ENCODE measurements at places on chromosomes 7 and 10.

DNA sequence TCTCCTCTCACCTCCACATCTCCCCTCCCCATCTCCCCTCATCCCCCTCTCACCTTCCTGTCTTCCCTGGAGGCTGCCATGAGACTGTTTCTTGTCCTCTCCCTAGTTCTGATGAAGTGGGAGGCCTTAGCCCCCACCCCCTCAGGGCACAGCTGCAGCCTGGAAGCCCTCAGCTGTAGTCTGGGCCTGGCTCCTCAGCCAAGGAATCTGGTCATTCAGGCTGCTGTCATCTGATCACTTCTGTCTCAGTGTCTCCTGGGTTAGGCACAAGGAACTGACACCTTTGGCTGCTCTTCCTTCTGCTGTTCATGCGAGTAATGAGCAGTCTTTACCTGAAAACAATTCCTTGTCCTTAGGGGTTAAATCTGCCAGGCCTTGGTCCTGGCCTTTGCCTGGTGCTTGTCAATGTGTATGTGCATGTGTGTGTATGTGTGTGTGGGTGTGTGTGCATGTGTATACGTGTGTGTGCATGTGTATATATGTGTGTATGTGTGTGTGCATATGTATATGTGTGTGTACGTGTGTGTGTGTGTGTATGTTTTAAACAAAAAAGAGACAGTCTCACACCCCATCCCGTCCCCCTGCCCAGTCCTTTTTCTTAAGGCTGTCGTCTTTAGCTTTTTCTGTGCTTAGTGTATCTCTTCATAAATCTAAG, 153.5 kb upstream of the TMEM72 start:
- no peak for DNase-seq

GRCh38 chr10:52245547-52245946, 68.5 kb upstream of the DKK1 start:
- DNase-seq = no peak

DNA sequence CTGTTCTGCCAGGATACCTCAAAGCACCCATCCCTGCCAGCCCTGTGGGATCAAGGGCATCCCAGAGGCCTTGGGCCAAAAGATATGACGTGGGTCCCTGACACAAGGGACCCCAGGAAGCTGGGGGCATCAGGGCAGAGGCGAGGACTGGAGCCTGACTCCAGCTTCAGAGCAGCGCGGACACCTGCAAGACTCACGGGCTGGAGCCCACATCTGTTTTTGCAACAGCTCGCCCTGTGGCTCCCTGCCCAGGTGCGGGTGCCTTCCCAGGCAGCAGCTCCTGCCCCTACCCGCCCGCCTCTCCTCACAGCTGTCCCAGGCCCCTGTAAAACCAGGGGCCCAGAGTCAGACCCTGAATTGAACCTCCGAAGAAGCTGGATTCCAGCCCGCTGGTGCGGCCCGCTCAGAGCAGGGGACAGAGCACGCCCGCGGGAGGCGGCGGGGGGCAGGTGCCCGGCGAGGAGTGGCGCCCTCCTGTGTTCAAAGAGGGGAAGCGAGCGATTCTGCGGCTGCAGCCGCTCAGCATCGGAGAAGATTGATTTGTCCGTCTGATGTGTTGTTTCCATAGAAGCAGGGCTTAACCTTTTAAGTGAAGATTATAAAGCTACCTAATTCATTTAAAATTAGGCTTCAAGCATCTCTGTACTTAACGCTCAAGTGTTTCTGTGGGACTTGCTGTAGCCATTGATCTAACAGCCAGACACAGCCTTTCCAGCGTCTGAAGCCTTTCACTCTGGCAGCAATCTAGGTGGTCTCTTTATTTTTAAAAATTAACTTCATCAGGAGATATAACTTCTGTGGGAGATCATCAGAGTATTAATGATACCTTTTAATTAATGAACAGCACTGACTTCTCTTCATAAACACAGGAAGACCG, 88.4 kb downstream of the BEND7 start:
- DNase-seq = peak; percentile 48

DNA sequence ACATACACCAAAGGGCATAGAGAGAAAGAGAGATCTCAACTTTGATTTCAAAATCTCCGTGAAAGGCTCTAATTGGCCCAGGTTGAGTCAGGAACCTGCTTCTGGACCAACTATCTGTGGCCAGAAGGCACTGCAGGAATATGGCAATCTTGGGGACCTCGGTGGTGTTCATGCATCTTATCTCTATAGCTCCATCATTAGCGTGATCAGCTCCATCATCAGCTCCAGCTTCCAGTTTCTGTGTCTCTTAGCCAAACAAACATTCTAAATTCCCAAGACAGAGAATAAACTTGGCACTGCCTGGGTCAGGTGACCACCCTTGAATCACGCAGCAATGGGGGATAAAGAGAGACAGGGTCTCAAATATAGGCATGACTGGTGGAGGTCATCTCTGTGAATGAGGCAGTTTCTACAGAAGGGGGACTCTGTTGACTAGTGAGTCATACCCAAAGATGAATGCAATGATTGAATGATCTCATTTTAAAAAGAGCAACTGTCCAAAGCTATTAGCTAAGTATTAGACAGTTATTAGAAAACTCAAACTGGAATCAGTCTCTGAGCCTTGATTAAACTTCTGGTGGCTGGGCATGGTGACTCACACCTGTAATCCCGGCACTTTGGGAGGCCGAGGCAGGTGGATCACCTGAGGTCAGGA, 5.4 kb upstream of the NRF1 start:
- no peak for DNase-seq

DNA sequence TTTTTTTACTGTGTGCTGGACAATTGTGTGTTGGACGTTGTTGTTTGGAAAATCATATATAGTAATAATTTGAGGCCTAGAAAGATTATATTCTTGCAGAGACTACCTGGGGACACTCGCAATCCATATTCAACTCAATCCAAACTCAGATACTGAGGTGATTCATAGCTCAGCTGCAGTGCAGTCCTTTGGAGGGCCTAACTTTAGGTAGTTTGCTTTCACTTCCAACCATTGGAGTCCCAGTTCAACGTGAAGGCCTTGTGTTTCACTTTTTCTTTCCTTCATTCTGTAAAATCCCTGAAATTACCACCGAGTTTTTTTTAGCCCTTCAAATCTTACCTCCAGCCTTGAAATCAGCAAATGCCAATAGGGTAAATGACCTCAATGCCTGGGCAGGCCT, 32.3 kb downstream of the ATRNL1 start:
- no peak for DNase-seq

GRCh38 chr7:36726806-36727503, 2.7 kb upstream of the AOAH start:
- no peak for DNase-seq

DNA sequence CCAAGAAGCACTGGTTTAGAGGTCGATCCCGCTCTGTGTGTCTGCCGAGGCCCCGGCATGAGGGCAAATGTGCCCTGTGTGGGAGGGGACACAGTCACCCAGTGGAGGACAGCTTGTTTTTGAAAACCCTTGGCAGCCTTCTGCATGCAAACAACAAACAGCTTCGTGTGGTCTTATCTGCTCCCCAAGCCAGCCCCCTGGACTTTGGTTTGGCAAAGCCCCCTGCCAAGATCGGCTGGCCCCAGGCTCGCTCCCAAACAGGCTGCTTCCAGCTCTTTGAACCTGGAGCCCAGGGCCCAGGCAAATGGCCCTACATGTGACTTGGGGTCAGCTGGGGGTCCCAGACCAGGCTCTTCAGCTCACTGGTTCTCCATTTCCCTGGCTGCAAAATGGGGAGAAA, 2.9 kb downstream of the ELN start:
- no peak for DNase-seq

DNA sequence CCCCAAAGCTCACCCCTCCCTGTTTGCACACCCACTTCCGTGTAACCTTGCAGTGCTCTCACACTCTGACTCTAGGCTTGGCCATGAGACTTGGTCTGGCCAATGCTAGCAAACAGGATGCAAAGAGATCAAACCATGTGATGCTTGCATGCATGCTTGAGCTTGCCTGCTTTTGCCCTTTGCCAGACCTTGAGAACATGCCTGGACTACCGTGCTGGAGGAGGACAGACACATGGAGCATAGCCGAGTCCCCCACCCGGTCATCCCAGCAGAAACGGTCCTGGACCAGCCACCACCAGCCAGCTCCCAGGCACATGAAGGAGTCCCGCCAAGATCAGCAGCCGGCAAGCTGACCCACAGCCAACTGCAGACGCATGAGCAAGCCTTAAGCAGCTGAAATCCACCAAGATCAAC, 23.4 kb downstream of the PYROXD2 start:
- peak; percentile 28 for DNase-seq

Measured in hematopoietic multipotent progenitor cell treated with erythropoietin and hydrocortisone succinate and interleukin-3 and kit ligand, for 8 days (in vitro differentiated cells).